ENCODE measurements at places on chromosomes 4 and X.
A peak's percentile ranks its signal among the peaks of the same experiment; 100 is the strongest.

DNA sequence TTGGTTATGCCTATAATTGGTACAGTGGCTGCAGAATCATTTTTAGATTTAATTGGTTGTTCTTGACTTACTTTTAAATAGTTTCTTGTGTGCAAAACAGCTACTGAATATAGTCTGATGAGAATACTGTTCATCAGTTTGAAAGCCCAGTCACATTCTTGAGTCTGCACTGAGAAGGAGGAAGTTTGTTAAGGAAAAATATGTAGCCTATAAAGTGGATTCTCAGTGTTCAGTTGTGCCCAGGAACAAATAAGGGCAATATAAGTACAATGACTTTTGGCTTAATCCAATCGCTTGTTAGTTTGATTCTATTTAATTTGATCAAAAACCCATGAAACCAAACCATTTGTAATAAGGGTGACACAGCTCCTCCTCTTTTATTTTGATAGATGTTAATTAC, 32.8 kb upstream of the GEMIN8 start:
- no peak for DNase-seq

- no peak for DNase-seq
Observed at GRCh38 chr4:68569466-68570121, 6.5 kb downstream of the UGT2B17 start.

DNA sequence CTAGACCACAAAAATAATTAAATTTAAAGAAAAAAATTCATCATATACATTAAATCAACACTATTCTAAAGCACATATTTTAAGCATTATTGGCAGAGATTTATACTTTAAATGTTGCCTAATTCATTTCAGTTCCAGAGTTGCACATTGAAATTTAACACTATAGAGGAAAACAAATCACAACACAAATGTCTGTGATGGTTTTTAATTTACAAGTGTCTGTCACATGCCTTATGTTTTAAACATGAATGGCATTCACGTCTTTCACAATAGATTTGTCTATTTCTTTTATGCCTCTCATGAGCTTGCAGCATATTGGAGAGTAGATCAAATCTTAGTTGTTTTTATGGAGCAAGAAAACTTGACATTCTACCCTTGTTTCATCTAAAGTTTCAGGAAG, 811.3 kb downstream of the NLGN4X start:
- DNase-seq = no peak

DNA sequence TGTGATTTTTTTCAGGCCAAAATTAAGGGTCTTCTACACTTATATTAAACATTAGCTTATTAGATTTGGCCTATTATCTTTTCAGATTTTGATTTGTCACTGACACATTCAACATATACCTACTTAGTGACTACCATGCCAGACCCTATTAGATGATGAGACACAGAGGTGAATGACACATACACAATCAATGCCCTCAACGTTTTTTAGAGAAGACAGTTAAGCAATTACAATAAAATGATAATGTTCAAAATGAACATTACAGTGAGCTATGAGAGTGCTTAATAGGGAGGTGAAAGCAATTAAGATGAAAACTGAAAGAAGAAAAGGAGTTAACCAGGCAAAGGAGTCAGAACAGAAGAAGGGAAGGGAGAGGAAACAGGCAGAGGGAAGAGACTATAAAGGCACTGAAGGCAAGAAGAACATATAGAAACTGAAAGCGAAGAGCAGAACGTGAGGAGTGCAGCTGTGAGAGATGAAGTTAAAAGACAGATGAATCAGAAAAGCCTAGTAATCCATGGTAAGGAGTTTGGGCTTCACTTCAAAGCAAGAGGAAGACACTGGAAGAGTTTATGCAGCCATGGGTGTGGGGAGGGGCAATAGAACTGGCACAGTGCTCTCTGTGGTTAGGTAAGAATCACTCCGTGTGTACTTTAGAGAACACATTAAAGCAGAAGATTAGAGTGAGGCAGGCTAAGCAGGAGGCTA, 119.0 kb downstream of the REELD1 start:
- DNase-seq = no peak

DNA sequence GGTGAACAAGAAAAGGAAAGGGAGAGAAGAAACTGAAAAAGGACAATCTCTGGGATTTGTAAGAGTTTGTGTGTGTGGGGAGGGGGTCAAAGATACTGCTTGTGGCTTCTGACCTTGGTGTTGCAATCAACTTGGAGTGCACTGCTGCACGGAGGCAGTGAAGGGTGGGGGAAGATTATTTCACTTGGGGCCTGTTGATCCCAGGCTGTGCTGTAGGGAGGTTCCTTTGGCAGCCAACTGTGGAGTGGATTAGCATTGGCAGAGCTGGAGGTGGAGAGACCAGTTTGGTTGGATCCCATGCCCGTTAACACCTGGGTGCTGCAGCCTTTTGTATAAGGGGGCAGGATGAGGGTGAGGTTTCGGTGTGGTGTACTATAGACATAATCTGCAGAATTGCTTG, 38.2 kb downstream of the AFF1 start:
- DNase-seq = no peak

GRCh38 chrX:108097380-108097779, 5.8 kb downstream of the ATG4A start:
- no peak for DNase-seq

GRCh38 chrX:69151866-69152284, 13.4 kb downstream of the PJA1 start:
- no peak for DNase-seq

- DNase-seq = no peak
Observed at GRCh38 chr4:182582245-182582644, 334.9 kb downstream of the DCTD start.

DNA sequence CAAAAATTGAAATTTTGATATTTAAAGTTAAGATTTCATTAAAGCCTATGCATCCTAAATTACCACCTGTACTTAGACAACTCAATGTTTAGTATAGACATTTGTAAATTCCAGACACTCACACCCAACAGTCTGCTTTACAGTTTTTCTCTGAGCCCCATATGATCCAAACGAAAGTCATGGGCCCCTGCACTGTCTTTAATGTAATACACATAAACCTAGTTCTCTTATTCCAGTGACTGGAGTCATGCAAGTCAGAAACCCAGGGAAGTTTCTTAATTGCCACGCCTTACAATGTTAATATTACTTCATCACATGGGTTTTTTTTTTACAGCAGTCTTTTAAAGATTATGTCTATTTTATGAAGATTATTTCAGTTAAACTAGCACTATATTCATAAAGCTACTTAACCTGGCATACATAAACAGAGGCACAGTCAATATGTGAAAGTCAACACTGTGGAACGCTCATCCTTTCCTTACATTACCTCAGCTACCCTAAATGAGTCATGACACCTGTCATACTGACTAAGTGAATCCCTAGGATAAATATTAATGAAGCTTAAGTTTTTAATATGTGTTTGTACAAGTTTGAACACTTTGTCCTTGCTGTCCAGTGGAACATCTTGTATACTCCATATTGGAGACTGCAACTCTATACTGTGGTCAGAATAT, 67.7 kb upstream of the H2AZ1 start:
- no peak for DNase-seq

- DNase-seq = peak; percentile 78
Observed at GRCh38 chr4:101102114-101102742, 245.1 kb downstream of the PPP3CA start.

DNA sequence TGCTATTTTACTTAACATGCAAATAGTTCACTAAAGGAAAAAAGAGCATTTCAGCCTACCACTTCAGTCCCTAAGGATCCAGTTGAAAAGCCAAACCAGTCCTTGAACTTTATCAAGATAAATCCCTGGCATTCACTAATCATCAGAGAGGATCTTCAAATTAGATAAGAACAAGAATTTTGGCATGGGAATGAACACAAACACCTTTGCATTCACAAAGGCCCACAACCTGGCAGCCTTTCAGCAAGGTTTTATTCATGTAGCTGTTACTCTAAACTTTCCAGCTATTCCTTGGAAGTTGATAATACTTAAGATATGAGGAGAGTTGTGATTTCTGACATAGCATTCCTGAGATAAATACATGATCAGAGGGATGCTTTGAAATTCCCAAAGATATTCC, 193.4 kb downstream of the LRBA start:
- no peak for DNase-seq

GRCh38 chrX:67601771-67602170, 58.0 kb downstream of the AR start:
- DNase-seq = no peak

DNA sequence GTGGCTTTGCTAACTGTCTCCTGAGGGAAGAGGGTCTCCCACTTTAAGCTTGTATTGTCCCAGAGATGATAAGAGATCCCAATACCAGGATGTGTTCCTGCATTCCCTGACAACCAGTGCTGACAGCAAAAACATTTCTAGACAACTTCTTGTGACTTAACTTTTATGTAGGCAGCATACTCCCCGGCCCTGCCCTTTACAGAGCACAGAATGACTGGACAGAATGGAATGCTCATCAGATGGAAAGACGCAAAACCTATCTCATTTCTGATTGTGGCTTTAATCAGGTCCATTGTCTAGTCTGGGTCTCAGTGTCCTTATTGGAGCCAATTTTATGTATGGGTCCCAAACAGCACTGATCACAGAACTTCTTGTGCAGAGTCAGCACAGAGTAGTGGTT, 18.2 kb upstream of the PLAC1 start:
- DNase-seq = no peak

DNA sequence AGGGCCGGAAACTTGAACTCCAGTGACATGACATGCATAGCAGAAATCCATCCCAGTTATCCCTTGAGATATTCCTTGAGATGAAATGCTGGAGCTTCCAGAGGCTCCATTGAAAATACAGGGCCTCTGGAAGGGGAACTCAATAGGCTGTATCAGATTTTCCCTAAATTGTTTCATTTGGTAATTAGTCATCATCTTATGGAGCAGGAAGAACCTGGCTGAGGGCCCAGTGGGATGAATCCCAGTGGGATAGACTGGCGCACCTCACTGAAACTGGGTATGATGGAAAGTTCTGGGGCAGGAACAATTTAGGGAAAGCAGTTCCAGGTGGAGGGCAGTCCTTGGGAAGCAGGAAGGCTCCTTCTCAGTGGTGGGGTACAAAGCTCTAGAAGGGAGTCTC, 307.8 kb upstream of the DIPK2B start:
- no peak for DNase-seq

GRCh38 chr4:128715616-128716015, 93.9 kb upstream of the JADE1 start:
- DNase-seq = no peak

DNA sequence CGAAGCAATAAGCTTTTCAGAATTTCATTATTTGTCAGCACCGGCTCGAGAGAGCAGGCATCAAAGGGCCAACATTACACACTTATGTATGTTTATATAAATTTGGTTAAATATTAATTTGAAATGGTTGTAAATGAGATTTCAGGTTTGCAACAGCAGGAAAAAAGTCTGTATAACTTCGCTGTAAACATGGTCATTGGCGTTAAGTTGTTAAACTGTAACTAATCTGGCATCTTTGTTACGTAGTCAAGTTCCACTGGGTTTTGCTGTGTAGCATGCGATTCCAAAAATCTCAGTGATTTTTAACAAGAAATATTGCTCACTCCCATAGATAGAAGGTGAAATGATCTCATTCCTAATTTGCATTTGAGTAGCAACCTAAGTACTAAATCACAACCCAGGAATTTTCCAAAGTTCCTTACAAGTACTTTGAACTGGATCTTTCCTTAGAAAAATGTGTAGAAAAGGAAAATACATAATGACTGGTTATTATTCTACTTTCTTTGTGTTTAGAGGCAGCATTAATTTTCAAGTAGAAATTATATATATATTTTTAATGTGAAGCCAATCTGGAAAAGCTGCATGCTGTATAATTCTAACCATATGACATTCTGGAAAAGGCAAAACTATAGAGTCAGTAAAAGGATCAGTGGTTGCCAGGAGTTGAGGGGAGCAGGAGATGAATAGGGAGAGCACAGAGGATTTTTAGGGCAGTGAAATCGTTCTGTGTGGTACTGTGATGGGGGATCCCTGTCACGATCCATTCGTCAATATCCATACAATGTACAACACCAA, 222.1 kb downstream of the CBR4 start:
- DNase-seq = no peak

DNA sequence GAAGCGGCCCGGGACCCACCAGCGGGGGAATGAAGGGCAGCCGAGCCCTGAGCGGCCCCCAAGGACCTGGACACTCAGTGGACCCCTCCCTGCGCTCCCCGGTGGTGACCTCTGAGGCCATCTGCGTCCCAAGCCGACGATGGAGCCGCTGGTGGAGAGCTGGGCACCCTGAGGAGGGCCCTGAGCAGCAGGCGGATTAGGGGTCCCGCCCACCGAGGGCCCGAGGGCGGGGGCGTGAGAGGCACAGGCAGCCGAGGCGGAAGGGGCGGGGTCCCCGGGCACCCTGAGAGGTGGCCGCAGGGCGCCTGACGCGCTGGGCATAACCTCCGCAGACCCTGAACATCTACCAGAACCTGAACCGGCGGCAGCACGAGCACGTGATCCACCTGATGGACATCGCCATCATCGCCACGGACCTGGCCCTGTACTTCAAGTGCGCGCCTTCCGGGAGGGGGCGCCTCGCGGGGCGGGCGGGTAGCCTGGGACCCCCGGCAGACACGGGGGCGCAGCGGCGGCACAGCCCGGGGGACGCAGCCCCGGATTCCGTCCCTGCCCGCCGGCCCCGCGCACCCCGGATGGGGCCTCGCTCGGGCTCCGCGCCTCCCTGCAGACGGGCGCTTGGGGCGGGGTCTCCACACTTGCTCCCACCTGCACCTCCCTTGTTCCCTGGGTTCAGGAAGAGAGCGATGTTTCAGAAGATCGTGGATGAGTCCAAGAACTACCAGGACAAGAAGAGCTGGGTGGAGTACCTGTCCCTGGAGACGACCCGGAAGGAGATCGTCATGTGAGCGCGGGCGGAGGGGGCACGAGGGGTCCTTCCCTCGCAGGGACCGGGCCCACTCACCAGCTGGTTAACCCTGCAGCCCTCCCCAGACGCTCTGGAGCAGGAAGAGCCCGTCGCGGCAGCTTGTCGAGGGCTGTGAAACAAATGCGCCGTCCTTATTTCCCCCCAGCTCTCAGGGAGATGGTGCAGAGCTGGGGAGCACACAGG, 10.3 kb downstream of the ATP5ME start:
- DNase-seq = no peak

All from DMS 273 treated with DMSO at 0.1 percent for 48 hours (cell line).